Activated naive CD4-positive, alpha-beta T cell treated with anti-CD3 and anti-CD28 coated beads for 36 hours (primary cell): ENCODE measurements at places on chromosomes 7 and 10. TPM values are rescaled to one million over a fixed set of nuclear protein-coding genes. Genes with fewer than 3 reads are reported as not detected.

PIP gene
- not detected for total RNA-seq

VSTM2A gene
- not detected for total RNA-seq

ZNF107 gene
- total RNA-seq = 7.7 TPM

LYZL2 gene
- total RNA-seq = not detected

COPS6 gene
- total RNA-seq = 97.1 TPM

CTAGE4 gene
- total RNA-seq = 2.2 TPM

FGL2 gene
- total RNA-seq = not detected

GRCh38 chr7:26153241-26153822, 1.3 kb downstream of the NFE2L3 start:
- H3K4me1 ChIP-seq = peaks cover 61% of the 10 kb centered on the region
- peak overlapping the region; percentile 98 for H3K27ac ChIP-seq
- DNase-seq = peak; percentile 30
- H3K4me3 ChIP-seq = peak overlapping the region; percentile 95
- H3K27me3 ChIP-seq = no peaks in the 10 kb centered on the region

GRCh38 chr7:6106140-6106904, 75.1 kb downstream of the ANKRD61 start:
- peak overlapping the region; percentile 82 for H3K4me3 ChIP-seq
- H3K36me3 ChIP-seq = peaks cover 12% of the 10 kb centered on the region
- H3K4me1 ChIP-seq = peaks cover 33% of the 10 kb centered on the region
- no peaks in the 10 kb centered on the region for H3K27me3 ChIP-seq
- DNase-seq = peak; percentile 58

DNA sequence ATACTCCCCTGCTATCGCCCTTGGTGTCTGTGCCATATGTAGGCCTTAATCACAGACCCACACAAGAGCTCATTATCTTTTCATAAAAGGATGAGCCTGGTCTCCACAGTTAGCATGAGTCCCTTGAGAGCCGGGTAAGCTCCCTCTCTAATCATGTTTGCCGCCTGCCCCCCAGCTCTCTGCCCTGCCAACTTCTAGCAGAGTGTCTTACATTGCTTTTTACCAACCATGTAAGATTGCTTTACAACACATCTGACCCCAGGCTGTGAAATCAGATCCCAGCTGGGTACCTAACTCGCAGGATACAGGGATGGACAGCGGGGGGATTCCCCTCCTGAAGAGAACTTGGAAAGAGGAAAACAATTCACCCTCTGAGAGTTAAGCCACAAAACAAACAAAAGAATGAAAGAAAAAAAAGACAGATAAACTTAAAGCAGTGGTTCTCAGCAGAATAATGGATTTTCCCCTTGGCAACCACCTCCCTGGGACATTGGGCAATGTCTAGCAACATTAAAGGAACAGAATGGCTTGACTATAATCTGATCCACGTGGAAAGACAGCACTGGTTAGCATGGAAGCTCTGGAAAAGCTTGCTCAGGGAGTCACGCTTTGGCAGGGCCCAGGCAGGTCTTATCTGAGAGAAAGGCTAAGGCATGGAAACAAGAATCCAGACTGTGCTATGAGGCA, 39.4 kb upstream of the ATOH7 start:
- H3K4me3 ChIP-seq = no peak overlapping the region
- no peak for DNase-seq
- no peaks in the 10 kb centered on the region for H3K4me1 ChIP-seq

- H3K27ac ChIP-seq = no peak overlapping the region
- no peak overlapping the region for H3K4me3 ChIP-seq
- H3K36me3 ChIP-seq = no peaks in the 10 kb centered on the region
These were observed 136.4 kb downstream of the CDC14C start for GRCh38 chr7:49060743-49061142.

- no peaks in the 10 kb centered on the region for H3K4me1 ChIP-seq
- DNase-seq = no peak
- no peaks in the 10 kb centered on the region for H3K36me3 ChIP-seq
- peaks cover 3% of the 10 kb centered on the region for H3K27me3 ChIP-seq
These were observed 175.1 kb upstream of the HDAC9 start for GRCh38 chr7:18320422-18320821.

DNA sequence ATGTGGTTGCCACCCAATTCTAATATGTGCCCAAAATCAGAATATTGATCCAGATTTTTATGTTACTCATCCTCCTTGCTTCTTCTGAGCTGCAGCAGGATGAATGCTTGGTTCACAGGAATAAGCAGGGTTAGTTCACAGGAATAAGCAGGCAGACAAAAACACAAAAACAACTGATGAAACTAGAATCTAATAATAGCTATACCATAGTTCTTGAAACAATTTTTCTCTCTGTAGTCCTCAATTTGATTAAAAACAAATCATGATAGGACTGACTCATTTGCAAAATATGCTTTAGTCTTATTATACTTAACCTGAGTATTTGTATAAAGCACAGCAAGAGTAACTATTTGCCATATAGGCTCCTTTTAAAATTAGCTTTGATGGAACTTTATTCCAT, 24.4 kb upstream of the ARHGAP12 start:
- no peak for DNase-seq
- no peaks in the 10 kb centered on the region for H3K36me3 ChIP-seq
- H3K4me1 ChIP-seq = no peaks in the 10 kb centered on the region
- H3K27me3 ChIP-seq = no peaks in the 10 kb centered on the region

GRCh38 chr10:92695679-92696605, 6.2 kb downstream of the HHEX start:
- H3K36me3 ChIP-seq = no peaks in the 10 kb centered on the region
- H3K27me3 ChIP-seq = peaks cover 68% of the 10 kb centered on the region
- peaks cover 27% of the 10 kb centered on the region for H3K4me1 ChIP-seq

- no peak overlapping the region for H3K27ac ChIP-seq
- H3K36me3 ChIP-seq = no peaks in the 10 kb centered on the region
- peaks cover 3% of the 10 kb centered on the region for H3K4me1 ChIP-seq
- H3K4me3 ChIP-seq = no peak overlapping the region
These were observed 59.0 kb downstream of the CSGALNACT2 start for GRCh38 chr10:43196981-43197833.

DNA sequence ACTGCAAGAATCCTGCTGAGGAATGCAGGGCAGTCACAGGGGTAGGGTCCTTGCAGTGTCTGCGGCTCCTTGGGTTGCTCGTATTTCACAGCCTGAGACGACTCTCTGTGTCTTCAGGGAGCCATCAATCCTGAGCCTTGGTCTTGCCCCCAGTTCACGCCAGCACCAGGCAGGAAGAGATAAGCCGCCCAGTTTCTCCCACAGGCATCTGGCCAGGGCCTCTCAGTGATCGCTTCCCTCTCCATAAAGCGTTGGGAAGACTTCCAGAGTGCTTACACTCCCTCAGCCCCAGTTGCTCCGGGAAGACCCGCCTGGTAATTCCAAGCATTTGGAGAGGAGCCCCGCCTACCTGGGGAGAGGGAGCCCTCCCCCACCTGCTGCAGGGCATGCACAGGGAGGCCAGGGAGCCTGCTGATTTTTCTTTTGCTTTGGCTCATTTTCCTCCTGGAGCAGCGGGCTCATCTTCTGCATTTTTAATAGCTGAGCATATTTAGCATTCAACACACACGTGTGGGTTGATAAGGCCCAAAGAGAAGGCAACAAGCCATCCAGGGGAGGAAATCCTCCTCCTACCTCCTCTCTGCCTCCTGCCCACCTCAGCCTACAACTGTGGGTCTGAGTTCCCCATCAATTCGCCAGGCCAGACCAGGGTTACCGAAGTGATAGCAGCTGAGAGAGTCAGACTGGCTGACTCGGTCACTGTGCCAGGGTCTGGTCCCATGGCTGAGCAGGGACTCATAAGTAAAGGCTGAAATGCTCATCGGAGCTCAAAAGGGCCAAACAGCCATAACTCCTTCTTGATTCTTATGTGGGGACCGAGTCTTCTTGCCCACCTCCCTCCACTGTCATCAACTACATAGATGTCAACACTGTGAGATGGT, 74.4 kb upstream of the EFCAB10 start:
- DNase-seq = no peak
- H3K27me3 ChIP-seq = no peaks in the 10 kb centered on the region
- H3K36me3 ChIP-seq = peaks cover 12% of the 10 kb centered on the region
- no peak overlapping the region for H3K27ac ChIP-seq

- no peaks in the 10 kb centered on the region for H3K36me3 ChIP-seq
- peaks cover 12% of the 10 kb centered on the region for H3K27me3 ChIP-seq
- no peak overlapping the region for H3K27ac ChIP-seq
- peaks cover 21% of the 10 kb centered on the region for H3K4me1 ChIP-seq
- DNase-seq = no peak
These were observed 743 bp upstream of the ZCCHC24 start for GRCh38 chr10:79445977-79446757.

DNA sequence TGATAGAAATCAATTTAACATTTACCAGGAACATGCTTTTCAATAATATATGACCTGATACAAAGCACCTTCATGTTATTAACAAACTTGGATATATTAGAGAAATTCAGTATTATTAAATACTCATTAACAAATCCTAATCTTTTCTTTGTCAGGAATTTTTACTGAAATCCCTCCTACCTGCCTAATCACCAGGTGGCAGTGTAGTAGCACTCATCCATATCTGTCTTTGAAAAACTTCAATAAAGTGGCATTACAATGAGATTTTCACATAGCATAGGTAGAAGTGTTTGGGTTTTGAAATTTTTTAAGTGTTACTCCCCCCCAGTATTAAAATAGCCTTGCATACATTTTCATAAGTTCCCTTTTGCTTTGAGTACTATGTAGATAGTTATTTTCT, 1246.6 kb upstream of the LRRN3 start:
- H3K36me3 ChIP-seq = no peaks in the 10 kb centered on the region
- H3K27me3 ChIP-seq = peaks cover 10% of the 10 kb centered on the region
- H3K4me3 ChIP-seq = no peak overlapping the region
- no peak overlapping the region for H3K27ac ChIP-seq
- DNase-seq = peak; percentile 18

GRCh38 chr10:103851261-103851660, 4.1 kb downstream of the SH3PXD2A start:
- no peak for DNase-seq
- no peaks in the 10 kb centered on the region for H3K36me3 ChIP-seq
- peaks cover 20% of the 10 kb centered on the region for H3K27me3 ChIP-seq
- no peak overlapping the region for H3K27ac ChIP-seq
- no peak overlapping the region for H3K4me3 ChIP-seq

- H3K4me3 ChIP-seq = no peak overlapping the region
- no peaks in the 10 kb centered on the region for H3K27me3 ChIP-seq
- DNase-seq = no peak
- H3K4me1 ChIP-seq = peaks cover 94% of the 10 kb centered on the region
- peaks cover 5% of the 10 kb centered on the region for H3K36me3 ChIP-seq
These were observed 55.5 kb downstream of the PIP4K2A start for GRCh38 chr10:22658745-22659410.

DNA sequence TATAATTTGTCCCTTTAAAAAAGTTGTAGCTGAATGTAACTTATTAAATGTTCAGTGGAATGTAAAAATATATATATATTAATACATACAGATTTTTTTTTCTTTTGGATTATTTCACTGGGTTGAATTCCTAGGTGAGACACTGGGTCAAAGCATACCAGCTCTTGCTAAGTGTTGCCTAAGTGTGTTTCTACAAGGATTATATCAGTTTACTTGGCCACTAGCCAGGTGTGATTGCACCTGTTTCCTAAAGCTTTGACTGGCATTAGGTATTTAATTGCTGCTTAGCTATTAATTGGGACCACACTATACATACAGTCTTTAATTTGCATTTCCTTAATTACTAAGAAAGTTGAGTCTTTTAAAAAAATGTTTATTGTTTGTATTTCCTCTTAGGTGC, 5.5 kb upstream of the ELOVL3 start:
- peaks cover 3% of the 10 kb centered on the region for H3K27me3 ChIP-seq
- no peaks in the 10 kb centered on the region for H3K4me1 ChIP-seq
- H3K36me3 ChIP-seq = no peaks in the 10 kb centered on the region
- DNase-seq = no peak

- H3K27ac ChIP-seq = no peak overlapping the region
- H3K27me3 ChIP-seq = no peaks in the 10 kb centered on the region
- H3K36me3 ChIP-seq = no peaks in the 10 kb centered on the region
- no peak overlapping the region for H3K4me3 ChIP-seq
These were observed 41.8 kb downstream of the ASZ1 start for GRCh38 chr7:117385363-117386109.

DNA sequence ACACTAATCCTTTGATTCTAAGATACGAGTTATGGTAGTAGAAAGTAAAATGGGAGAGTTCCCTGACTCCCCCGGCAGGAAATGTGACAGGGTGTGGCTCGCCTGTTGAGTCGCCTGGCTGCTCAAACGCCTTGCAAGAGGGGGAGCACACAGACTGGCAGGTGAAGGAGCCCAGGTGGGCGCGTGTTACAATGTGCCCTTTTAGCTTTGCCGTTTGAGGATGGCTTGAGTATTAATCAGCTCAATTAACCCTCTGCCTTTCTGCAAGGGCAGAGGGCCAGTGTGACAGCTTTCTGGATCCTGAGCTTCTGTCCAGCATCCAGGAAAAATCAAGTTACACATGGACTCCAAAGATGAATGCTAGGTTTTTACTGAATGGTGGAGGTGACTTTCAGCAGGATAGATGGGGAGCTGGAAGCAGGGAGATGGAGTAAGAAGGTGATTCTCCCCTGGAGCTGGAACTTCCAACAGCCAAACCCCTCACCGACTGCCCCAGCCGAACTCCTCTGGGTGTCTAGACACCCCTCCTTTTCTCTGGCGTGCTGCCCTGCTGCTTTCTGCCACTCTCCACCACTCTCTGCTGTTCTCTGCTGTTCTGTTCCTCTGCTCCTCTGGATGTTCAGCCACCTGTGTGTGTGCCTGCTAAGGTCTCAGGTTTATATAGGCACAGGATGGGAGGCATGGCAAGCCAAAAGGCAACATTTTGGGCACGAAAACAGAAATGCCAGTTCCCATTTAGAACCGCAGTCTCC, 548.8 kb upstream of the KCND2 start:
- no peaks in the 10 kb centered on the region for H3K4me1 ChIP-seq
- no peaks in the 10 kb centered on the region for H3K27me3 ChIP-seq
- no peaks in the 10 kb centered on the region for H3K36me3 ChIP-seq
- DNase-seq = no peak

DNA sequence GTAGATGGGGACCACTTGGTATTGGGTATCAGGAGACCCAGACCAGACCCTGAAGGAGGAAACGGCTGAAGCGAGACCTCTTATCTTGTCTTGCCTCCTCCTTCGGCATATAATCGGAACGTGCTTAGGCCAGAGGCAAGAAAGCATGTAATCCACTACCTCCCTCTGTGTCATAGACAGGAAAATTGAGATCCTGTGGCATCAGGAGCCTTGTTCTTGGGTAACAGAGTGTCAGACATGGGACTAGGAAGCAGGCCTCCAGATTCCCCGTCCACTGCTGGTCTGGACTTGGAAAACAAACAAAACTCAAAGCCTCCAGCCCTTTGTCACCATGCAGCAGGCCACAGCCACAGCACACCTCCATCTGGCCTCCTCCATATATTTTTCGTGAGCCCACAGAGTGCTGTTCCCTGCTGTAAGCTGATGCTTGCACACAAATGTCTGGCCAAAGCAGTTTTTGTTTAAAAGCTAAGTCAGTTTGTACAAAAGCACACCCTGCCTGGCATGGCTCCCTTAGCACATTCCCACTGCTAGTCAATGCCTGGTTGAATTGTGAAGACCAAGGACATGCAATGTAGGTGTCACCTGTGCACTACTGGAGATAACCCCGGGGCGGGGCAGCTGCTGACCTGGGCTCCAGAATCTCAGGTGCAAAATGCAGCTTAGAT, 510.9 kb downstream of the RPS24 start:
- peaks cover 17% of the 10 kb centered on the region for H3K4me1 ChIP-seq
- no peak overlapping the region for H3K4me3 ChIP-seq
- no peaks in the 10 kb centered on the region for H3K36me3 ChIP-seq
- DNase-seq = no peak
- no peak overlapping the region for H3K27ac ChIP-seq
- peaks cover 10% of the 10 kb centered on the region for H3K27me3 ChIP-seq
